ENCODE measurements at places on chromosomes 16 and 17.

DNA sequence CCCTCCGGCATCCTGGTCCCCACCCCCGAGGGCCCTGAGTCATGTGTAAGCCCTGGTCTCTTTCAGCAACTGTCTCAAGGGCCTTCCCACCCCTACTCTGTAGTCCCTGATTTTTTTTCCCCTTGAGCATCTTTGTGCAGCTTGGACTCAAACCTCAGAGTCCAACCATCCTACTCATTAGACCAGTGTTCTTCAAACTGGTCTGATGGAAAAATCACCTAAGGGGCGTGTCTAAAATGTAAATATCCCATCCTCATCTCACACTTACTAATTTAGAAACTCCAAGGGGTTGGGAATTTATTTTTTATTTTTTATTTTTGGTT is 624 bp downstream of the G6PC3 start:
- DNase-seq = no peak

DNA sequence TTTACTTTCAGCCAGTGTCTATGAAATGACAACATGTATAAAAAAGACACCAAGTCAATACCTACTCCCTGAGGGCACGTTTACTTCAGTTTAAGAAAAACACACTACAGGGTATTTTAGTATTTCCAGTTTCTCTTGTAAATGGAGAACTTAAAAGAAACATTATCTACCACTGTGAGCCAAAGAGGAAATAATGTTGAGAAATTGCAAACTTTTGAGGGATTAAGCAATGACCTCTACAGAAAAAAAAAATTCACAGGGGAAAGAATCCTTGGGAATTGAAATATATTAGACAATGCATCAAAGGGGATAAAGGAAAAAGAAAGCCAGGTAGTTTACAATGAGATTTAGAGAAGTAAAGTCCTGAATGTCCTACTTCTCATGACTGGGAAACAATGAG is 126.0 kb downstream of the KCNJ2 start:
- DNase-seq = no peak

GRCh38 chr17:37147301-37147812 is 198.6 kb downstream of the AATF start:
- DNase-seq = no peak

- DNase-seq = no peak
Measured at GRCh38 chr16:14011001-14011400, 60.1 kb upstream of the MRTFB start.

GRCh38 chr16:49121636-49122035 is 160.0 kb downstream of the CBLN1 start:
- DNase-seq = no peak

DNA sequence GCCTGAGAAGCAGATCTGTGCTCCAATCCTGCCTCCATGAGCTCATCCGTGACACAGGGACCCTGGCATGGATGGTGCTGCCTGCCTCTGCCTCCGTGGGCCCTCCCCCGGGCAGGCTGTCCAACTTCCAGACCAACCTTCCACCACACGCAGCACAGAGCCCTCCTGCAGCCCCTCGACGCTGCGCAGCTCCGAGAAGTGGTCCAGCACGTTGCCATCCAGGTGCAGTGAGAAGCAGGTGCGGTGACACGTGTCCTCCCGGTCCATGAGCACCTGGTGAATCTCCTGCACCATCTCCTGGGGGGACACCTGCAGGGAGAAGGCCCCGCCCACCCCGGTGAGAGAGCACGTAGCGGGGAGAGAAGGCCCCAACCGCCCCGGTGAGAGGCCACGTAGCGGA is 8.4 kb downstream of the CLUH start:
- DNase-seq = peak; percentile 10

Measured in body of pancreas (tissue), 4 donors.